ENCODE measurements at places on chromosomes 11 and 22.
A peak's percentile ranks its signal among the peaks of the same experiment; 100 is the strongest.

- peak; percentile 44 for DNase-seq
Measured at GRCh38 chr11:10019906-10020682, 273.9 kb downstream of the SBF2 start.

- no peak for DNase-seq
Measured at GRCh38 chr11:14255238-14255534, 103.8 kb downstream of the RRAS2 start.

GRCh38 chr22:38162881-38163843 lies 18.5 kb downstream of the PLA2G6 start:
- no peak for DNase-seq

- no peak for DNase-seq
Measured at GRCh38 chr11:12508151-12508751, 130.9 kb downstream of the PARVA start.

GRCh38 chr22:38074181-38075104 lies 9.5 kb downstream of the SLC16A8 start:
- DNase-seq = no peak

DNA sequence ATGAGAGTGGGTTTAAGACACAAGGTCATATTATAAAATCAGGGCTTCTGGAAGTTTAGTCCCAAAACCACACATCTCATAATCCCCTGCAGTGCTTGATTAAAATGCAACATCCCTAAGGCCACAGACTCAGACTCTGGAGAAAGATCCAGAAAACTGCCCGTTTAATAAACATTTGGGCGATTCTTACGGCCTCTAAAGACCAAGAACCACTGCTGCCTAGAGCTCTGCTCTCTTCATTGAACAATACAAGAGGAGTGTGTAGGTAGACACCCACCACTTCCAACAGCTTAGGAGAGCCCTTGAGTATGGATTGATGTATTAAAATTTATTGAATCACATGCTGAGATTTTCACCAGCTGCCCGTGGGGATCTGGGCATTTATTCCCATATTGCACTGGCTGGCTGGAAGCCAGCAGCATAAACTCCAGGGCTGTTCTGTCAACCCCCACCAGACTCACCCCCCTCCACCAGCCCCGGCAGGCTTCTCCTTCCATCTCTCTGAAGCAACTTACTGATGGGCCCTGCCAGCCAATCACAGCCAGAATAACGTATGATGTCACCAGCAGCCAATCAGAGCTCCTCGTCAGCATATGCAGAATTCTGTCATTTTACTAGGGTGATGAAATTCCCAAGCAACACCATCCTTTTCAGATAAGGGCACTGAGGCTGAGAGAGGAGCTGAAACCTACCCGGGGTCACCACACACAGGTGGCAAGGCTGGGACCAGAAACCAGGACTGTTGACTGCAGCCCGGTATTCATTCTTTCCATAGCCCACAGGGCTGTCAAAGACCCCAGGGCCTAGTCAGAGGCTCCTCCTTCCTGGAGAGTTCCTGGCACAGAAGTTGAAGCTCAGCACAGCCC lies 749 bp upstream of the BEST1 start:
- peak; percentile 71 for DNase-seq

DNA sequence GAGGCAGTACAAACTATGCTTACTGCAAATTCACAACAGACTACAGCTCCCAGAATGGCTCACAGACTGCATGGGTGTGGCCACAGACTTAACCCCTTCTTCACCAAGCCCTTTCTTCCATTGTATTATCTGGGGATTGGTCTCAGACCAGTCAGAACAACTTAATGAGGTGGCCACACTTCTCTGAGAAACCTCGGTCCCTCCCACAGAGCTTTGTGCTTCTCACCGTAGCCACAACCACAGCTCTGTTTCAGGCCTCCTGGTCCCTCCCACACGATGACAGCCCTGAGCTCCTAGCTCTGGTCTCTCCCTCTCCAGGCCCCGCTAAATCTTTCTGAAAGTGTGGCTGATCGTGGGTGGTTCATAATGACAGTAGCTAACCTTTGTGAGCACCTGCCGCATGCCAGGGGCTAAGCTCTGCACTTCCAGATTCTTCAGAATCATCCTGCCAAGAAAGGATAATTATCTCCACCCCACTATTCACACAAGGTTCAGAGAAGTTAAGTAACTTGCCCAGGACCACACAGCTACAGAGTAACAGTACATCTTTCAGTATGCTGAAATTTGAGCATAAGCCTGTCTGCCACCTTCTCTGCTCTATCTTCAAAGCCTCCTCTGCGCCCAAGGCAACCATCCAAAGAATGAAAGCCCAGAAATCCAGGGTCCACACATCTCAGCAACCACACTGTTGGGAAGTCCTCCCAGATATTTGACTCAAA lies 5.4 kb downstream of the PDE2A start:
- no peak for DNase-seq
